Stimulated activated CD4-positive, alpha-beta T cell treated with anti-CD3 and anti-CD28 coated beads, TNF-alpha, amount 100 ng/mL, for 1 hour (primary cell): ENCODE measurements at places on chromosomes 11 and 22.

- DNase-seq: no peak
Measured at GRCh38 chr22:31343235-31344191, 2.6 kb downstream of the PATZ1 start.

GRCh38 chr22:37607010-37607934 is 1.4 kb upstream of the GGA1 start:
- DNase-seq: peak; percentile 84

DNA sequence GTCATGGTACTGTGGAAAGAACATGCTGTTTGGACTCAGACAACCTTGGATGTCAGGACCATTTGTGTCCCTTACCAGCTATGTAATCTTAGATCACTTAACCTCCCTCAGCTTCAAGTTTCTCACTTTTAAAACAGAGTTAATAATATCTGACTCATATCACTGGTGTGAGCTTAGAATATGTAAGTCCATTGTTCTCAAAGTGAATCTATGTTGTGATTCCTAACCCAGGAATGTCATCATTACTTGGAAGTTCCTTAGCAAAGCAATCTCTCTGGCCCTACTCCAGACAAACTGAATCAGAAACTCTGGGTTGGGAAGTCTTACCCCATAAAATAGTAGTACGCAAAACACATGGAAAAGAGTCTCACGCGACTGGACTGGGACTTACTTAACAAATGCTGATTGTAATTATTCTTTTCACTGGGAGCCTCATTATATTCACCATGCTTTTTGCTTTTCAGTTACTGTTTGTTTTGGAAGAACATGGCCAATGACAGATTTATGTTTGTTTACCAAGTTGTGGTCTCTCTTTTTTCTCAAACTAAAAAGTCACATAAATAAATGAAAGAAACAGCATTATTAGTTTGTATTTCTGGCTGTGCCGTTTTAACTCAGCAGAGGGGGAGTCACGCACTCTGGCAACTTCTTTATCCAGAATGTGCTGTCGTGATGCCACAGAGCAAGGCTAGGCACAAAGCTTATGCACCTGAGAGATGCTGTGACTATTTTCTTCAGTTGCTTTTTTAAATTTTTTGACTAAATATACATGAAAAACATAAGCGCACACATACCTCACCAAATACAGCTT is 217.7 kb upstream of the CTSC start:
- no peak for DNase-seq

- no peak for DNase-seq
Measured at GRCh38 chr22:17916226-17916889, 108.0 kb downstream of the MICAL3 start.

- DNase-seq: peak; percentile 24
Measured at GRCh38 chr22:38505541-38506117, 482 bp downstream of the DDX17 start.

- no peak for DNase-seq
Measured at GRCh38 chr22:43481568-43482317, 69.9 kb downstream of the MPPED1 start.

DNA sequence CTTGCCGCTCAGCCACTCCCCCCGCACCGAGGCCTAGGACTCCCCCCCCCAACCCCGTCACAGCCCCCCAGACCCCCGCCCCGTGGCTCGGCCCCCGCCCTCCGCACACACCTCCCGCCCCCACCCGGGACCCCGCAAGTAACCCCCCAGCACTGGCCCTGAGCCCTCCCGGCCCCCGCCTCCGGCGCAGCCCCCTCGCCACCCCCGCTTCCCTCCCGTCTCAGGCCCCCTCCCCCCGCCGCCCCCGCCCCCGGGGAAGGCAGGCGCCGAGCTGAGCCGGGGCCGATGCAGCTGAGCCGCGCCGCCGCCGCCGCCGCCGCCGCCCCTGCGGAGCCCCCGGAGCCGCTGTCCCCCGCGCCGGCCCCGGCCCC is 1.5 kb downstream of the SHANK3 start:
- DNase-seq: no peak

- DNase-seq: no peak
Measured at GRCh38 chr11:117859061-117859460, 17.4 kb downstream of the FXYD6 start.

DNA sequence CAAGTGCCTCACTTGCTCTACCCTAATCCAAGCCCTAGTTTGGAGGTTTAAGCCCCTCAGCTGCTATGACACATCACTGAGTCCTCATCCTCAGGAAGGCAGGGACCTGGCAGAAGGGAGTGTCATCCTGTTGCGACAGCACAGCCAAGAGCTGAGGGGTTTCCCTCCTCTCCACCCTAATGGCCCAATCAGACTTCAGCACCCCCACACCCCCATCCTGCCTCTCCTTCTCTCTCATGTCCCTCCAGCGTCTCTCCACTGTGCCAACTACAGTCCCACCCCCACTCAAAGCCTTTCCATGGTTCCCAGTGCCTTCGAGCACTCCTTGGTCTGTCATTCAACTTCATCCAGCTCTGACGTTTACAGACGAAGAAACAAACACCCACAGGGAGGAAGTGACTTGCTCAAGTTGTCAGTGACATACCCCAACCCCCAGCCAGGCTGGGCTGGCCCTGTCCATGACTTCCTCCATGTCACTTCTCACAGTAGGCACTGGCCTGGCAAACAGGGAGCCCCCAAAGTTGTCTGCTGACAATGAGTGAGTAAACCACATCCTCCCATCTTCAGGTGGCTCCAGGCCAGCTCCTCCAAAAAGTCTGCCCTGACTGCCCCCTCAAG is 15.6 kb downstream of the ARAP1 start:
- DNase-seq: peak; percentile 35

DNA sequence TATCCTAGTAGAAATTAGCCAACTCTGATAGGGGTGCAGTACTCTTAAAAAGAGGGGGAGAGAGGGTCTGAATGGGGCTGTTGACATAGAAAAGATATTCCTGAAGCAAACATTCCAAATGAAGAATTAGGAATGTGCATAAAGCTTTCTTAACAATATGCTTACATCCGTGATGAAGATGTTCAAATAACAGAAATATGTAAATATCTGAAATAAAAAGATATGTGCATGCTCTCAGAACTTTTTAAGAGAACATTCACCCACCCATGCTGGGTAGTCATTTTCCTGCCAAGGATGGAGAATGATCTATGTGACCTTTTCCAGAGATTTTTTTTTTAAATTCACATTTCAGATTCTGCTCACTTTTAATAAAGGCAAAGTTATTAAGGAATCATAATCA is 80.6 kb downstream of the GRIA4 start:
- DNase-seq: no peak

DNA sequence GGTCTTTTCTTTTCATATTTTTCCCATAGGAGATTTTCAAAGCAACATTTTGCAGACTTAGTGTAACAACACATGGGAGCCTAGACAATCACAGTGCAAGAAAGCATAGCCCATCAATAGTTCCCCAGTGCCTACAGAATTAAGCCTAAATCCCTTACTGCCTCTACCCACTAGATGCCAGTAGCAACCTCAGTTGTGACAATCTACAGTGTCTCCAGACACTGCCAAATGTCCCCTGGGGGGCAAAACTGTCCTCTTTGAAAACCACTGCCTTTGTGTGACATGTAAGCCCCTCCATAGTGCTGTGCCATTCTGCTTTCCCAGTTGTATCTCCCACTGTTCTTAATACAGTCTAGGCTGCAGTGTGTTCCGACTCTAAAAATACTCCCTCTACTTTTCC is 1329.0 kb downstream of the LRRC4C start:
- DNase-seq: no peak

- DNase-seq: peak; percentile 8
Measured at GRCh38 chr11:4539603-4540219, 5.3 kb upstream of the OR52M1 start.

DNA sequence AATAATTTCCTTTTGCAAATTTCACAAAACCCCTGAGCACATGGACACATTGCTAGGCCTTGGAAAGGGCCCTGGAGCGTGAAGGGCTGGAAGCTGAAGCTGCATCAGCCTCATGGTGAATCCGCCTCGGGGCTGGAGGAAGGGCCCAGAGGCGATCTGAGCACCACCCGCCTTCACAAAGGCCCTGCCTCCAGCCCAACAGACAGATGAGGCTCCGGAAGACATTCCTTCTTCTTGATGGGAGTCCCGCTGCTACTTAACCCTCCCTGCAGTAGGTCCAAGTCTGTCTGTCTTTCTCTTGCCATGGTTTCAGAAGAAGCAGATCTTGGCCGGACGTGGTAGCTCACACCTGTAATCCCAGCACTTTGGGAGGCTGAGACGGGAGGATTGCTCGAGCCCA is 16.5 kb downstream of the ARRB1 start:
- no peak for DNase-seq

DNA sequence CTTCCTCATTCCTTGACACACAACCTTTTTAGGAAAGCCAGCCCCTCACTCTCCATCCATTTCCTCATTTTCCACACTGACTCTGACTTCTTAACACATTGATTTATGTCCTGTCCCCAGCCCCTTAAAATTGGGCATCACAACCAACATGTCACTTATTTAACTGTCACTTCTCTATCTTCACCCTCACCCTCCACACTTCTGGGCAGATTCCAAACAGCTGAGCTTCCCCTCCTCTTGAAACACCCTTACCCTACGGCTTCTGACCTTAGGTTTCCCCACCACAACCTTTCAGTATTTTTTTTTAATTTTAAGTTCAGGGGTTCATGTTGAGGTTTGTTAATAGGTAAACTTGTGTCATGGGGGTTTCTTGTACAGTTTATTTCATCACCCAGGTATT is 696.3 kb downstream of the DLG2 start:
- DNase-seq: no peak

DNA sequence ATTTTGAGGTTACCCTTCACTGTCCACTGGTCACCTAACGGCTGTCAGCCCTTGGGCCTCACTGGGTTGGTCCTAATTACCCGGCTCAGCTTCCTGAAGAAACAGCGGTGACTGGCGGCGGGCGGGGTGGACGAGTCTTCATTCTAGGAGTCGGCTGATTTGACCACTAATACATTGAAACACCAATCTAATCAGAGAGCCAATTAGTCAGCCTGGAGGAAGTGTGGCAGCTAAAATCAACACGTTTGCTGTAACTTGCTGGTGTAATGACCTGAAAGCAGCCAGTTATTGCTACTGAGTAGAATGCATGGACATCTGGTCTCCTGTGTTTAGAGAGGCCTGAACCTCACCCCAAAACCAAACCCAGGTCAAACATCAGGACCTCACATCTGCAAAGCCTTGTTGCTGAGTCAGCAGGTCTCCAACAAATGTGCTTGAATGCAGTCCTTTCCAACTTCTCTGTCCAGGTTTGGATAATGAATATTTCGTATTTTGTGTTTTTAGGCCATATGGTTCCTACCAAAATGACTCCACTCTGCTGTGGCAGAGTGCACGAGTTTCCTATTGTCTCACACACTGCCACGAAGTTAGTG is 496.4 kb downstream of the BRD1 start:
- no peak for DNase-seq

GRCh38 chr11:57313788-57314135 is 11.0 kb downstream of the TNKS1BP1 start:
- DNase-seq: no peak
